H1 (cell line): ENCODE measurements at places on chromosomes 2 and 18.

- no peaks in the 10 kb centered on the region; the same call in 1 of the 2 replicates for H3K36me3 ChIP-seq
- H3K4me1 ChIP-seq: peaks cover 2% of the 10 kb centered on the region
Measured at GRCh38 chr2:37326285-37326684, 1.7 kb upstream of the PRKD3 start.

DNA sequence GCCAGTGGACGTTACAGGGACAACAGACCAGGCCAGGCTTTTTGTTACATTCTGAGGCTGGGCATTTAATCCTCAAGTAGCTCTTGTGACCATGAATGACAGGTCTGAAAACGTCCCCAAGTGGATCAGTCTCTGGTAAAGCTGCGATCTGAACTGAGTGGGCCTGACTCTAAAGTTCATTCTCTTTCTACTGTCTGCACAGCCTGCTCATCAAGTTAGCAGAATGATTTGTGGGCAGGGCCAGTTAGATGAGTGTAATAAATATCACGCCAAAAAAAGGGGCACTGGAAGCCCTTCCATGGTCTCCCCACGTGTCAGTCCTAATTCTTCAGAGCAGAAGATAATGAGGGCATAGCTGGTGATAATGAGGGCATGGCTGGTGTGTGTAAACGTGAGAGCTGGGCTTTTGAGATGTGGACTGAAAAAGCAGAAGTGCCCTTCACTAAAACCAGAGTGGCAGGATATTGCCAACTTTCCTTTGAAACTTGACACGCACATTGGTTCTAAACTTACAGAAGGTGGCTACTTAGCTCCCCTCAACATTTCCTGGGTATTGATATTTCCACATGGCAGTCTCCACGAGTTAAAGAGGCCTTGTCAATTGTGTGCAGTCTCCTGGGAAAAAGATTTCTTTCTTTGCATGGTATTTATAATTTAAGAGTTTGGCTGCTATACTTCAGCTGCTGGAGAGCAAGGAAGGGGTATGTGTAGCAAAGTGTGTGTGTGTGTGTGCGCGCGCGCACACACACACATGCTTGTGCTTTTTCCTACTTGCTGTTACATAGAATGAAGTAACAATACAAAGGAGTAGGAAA, 72.7 kb upstream of the LYPD6B start:
- H3K27me3 ChIP-seq: no peaks in the 10 kb centered on the region
- H3K27ac ChIP-seq: no peak overlapping the region
- no peak for DNase-seq
- peaks cover 13% of the 10 kb centered on the region for H3K36me3 ChIP-seq
- no peak overlapping the region for H3K4me3 ChIP-seq
- H3K4me1 ChIP-seq: peaks cover 10% of the 10 kb centered on the region

DNA sequence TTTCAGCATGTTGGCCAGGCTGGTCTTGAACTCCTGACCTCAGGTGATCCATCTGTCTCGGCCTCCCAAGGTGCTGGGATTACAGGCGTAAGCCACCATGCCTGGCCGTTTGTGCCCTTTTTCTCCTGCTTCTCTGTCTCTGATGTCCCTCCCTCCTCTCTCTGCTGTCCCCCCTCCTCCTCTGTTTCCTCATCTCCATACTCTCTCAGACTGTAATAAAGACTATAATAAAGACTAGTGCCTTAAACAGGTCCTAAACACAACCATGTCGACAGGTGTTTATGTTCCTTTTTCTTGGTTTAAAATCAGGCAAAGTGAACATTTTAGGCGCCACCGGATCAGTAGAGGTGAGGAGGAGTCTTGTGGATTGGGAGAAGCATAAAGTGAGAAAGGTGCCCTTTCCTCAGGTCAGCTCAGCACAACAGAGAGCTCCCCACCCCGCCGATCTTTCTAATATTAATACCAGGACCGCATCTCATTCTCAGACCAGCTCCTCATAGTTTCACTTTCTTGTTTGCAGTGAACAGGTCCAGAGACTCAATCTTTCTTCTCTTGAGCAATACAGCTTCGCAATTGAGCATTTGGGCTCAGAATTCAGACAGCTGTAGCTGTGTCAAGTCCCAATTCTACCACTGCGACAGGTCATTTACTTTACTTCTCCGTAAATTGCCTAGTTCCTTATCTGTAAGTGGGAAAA, 23.7 kb downstream of the TIMM21 start:
- no peaks in the 10 kb centered on the region for H3K27me3 ChIP-seq
- H3K27ac ChIP-seq: no peak overlapping the region
- H3K4me1 ChIP-seq: no peaks in the 10 kb centered on the region
- H3K36me3 ChIP-seq: no peaks in the 10 kb centered on the region
- no peak overlapping the region for H3K4me3 ChIP-seq
- DNase-seq: no peak

DNA sequence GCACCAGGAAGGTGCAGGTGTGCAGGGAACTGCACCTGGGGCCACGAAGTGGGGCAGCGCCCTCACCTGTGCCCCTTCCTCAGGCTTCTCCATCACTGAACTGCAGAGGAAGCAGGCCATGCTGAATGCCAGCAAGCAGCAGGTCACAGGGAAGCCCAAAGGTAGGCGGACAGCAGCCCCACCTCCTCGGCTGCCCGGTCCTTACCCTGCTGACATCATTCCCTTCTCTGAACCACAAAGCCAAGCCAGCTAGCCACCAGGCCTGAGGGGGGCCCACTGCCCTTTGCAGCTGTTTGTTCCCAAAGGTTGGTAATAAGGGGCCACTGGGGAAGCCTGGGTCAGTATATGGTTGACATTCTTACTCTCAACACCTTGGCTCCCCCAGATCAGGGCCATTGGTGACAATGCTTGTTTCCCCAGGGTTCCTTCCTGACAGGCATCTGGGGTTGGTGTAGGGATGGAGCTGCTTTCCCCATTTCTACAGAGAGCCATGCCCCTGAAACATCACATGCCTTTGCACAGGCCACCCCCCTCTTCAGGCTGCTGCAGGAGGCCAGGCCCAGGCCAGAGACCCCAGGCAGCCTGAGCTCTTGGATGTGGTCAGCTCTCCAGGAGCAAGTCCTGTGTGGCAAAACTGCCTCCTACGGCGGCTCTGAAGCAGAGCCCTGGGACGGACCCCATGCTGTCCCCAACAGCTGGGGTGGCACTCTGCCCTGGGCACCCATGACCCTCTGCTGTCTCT, 47.8 kb downstream of the FAM168B start:
- no peak overlapping the region for H3K4me3 ChIP-seq
- no peak overlapping the region for H3K27ac ChIP-seq
- peaks cover 21% of the 10 kb centered on the region for H3K36me3 ChIP-seq
- no peaks in the 10 kb centered on the region for H3K27me3 ChIP-seq
- DNase-seq: no peak
- peaks cover 5% of the 10 kb centered on the region; the same call in 1 of the 2 replicates for H3K4me1 ChIP-seq

- H3K27me3 ChIP-seq: no peaks in the 10 kb centered on the region
- no peaks in the 10 kb centered on the region for H3K36me3 ChIP-seq
- no peak overlapping the region for H3K27ac ChIP-seq
- DNase-seq: no peak
- H3K4me1 ChIP-seq: peaks cover 5% of the 10 kb centered on the region; the same call in 1 of the 2 replicates
- H3K4me3 ChIP-seq: no peak overlapping the region
Measured at GRCh38 chr18:9094307-9095226, 7.9 kb upstream of the NDUFV2 start.

DNA sequence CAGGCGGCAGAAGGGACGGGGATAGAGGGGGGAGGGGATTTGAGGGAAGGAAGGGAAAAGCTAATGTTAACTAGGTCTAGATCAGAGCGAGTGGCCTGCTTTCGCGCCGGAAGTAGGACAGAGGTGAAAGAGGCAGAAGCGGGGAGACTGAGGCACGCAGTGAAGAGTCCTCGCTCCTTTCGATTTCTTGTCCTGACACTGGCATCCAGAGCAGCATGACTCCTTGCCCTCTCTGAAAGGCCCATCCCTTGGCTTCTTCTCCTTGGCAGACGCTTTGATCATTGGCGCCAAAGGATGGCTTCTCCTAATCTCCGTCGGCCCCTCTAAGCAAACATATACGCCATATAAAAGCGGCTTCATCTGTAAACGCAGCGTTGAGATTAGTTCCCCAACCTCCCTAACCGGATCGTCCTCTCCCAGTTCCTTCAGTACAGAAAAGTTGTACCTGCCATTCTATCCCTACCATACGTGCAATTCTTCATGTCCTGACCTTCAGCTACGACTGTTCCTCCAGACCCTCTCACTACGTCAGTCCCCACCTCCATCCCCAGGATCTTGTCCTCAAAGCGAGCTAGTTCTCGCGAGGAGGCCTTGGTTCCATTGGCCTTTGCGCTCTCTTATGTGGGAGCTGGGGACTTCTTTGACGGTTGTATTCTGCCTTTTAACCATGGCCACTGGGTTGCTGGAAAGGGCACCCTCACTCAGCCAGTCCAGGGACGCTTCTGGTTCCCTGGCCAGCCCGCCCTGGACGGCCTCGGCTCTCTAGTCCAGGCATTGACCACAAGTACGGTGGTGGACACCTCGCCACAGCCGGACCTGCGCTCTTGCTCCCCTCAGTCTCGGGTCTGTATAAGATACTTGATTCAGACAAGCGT, 857 bp upstream of the NEUROD1 start:
- peak overlapping the region; percentile 42 for H3K4me3 ChIP-seq
- DNase-seq: peak; percentile 60
- H3K36me3 ChIP-seq: no peaks in the 10 kb centered on the region
- peaks cover 20% of the 10 kb centered on the region for H3K4me1 ChIP-seq

- H3K27me3 ChIP-seq: peaks cover 14% of the 10 kb centered on the region
- no peak for DNase-seq
Measured at GRCh38 chr18:5895299-5895875, at the start of gene TMEM200C. Gene TMEM200C (minus strand): TSS chr18:5895522. CDS start chr18:5892063, 3,459 bp downstream.

- H3K36me3 ChIP-seq: no peaks in the 10 kb centered on the region
- H3K4me3 ChIP-seq: no peak overlapping the region
- no peak for DNase-seq
- H3K4me1 ChIP-seq: no peaks in the 10 kb centered on the region
- H3K27me3 ChIP-seq: no peaks in the 10 kb centered on the region
Measured at GRCh38 chr2:205288686-205289085, 393.6 kb upstream of the NRP2 start.

- no peaks in the 10 kb centered on the region for H3K27me3 ChIP-seq
- H3K27ac ChIP-seq: no peak overlapping the region
- no peak overlapping the region for H3K4me3 ChIP-seq
Measured at GRCh38 chr18:50518787-50519546, 40.9 kb upstream of the MAPK4 start.

- DNase-seq: no peak
- H3K4me1 ChIP-seq: no peaks in the 10 kb centered on the region
- no peak overlapping the region for H3K4me3 ChIP-seq
- H3K27ac ChIP-seq: no peak overlapping the region
Measured at GRCh38 chr2:193357508-193357907, 1162.8 kb upstream of the TMEFF2 start.

DNA sequence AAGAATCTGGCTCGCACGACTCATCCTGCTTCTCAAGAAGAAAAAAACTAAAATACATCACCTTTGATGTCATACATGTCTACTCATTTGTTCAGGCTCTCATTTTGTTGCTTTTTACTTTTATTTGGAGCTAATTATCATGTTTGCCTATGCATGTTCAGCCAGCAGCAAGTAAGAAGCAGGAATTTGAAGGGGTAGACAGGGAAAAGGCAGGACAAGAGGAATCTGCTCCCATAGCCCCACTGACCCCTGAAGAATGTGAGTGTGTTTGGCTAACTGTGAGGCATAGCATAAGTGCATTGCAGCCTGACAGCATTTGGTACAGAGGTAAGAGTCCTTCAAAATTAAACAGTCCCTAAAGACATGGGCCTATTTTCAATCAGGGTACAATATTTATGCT, 72.7 kb downstream of the NYAP2 start:
- H3K27ac ChIP-seq: no peak overlapping the region
- H3K4me3 ChIP-seq: no peak overlapping the region
- no peaks in the 10 kb centered on the region for H3K36me3 ChIP-seq
- H3K4me1 ChIP-seq: peaks cover 2% of the 10 kb centered on the region
- H3K27me3 ChIP-seq: no peaks in the 10 kb centered on the region; the same call in 1 of the 2 replicates

- no peak overlapping the region for H3K4me3 ChIP-seq
- no peak for DNase-seq
- no peak overlapping the region for H3K27ac ChIP-seq
- H3K36me3 ChIP-seq: no peaks in the 10 kb centered on the region
- H3K4me1 ChIP-seq: peaks cover 3% of the 10 kb centered on the region
- H3K27me3 ChIP-seq: no peaks in the 10 kb centered on the region
Measured at GRCh38 chr2:133405252-133405651, 163.0 kb downstream of the NCKAP5 start.

DNA sequence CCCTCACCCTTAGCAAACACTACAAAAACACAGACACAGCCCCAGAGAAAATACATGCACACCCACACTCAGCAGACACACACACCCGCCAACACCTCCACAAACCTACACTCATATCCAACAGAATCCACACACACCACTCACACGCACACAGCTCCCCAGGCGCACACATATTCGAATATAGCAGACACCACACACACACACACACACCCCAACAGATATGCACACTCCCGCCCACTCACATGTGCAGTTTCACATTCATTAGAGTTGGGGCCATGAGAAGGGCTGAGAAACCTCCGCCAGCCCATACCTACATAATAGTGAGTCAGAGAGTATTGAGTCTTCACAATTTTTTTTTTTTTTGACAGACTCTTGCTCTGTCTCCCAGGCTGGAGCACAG, 29.4 kb upstream of the NOTO start:
- H3K4me3 ChIP-seq: no peak overlapping the region
- H3K27ac ChIP-seq: no peak overlapping the region
- peaks cover 35% of the 10 kb centered on the region for H3K27me3 ChIP-seq
- peaks cover 2% of the 10 kb centered on the region for H3K4me1 ChIP-seq

DNA sequence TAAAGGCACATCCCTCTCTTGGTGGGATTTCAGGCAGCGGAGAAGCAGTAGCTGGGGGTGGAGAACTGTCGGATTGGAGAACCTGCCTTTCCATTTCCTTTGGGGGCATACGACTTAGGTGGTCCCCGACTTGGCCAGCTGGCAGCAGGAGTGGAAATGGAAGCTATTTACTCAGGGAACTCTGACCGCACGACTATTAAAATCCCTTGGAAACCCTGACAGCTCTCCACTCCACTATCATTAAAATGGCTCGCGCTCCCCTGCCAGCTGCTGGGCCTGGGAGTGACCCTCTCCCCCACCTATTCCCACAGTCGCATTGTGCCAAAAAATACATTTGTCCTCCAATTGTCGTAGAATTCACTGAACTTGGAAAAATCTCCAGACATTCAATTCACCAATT, 77.7 kb upstream of the APCDD1 start:
- no peaks in the 10 kb centered on the region for H3K36me3 ChIP-seq
- DNase-seq: no peak
- H3K4me3 ChIP-seq: no peak overlapping the region
- H3K4me1 ChIP-seq: no peaks in the 10 kb centered on the region
- no peaks in the 10 kb centered on the region for H3K27me3 ChIP-seq

GRCh38 chr2:120368086-120368485, 22.1 kb downstream of the INHBB start:
- H3K36me3 ChIP-seq: no peaks in the 10 kb centered on the region
- no peak overlapping the region for H3K27ac ChIP-seq

DNA sequence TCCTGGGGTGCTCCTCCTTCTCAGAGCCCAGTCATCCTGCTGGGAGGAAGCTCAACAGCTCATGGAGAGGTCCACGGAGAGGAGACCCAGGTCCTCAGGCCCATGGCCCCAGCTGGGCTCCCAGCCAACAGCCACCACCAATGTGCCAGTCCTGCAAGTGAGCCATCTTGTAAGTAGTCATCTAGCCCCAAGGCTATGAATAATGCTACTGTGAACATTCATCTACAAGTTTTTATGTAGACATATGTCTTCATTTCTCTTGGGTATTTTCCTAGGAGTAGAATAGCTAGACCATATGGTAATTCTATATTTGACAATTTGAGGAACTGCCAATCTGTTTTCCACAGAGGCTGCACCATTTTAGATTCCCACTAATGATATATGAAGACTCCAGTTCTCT, 166.1 kb downstream of the MTCL1 start:
- no peaks in the 10 kb centered on the region for H3K4me1 ChIP-seq
- H3K4me3 ChIP-seq: no peak overlapping the region
- no peak for DNase-seq
- H3K27ac ChIP-seq: no peak overlapping the region
